CD4-positive, alpha-beta T cell (primary cell): ENCODE measurements at places on chromosomes 1 and 21. TPM values are rescaled to one million over a fixed set of nuclear protein-coding genes. Genes with fewer than 3 reads are reported as not detected.

Gene WNT3A
- total RNA-seq, result 0.08 TPM

Gene RAP1GAP
- 0.20 TPM for total RNA-seq

Gene TMPRSS15
- total RNA-seq, result not detected

Gene GPR153
- total RNA-seq, result 0.19 TPM
